Activated CD8-positive, alpha-beta memory T cell treated with anti-CD3 and anti-CD28 coated beads for 4 hours (primary cell): ENCODE measurements at places on chromosomes 16 and 17.

- no peak for DNase-seq
These were observed 7.2 kb upstream of the C17orf78 start for GRCh38 chr17:37368577-37368976.

DNA sequence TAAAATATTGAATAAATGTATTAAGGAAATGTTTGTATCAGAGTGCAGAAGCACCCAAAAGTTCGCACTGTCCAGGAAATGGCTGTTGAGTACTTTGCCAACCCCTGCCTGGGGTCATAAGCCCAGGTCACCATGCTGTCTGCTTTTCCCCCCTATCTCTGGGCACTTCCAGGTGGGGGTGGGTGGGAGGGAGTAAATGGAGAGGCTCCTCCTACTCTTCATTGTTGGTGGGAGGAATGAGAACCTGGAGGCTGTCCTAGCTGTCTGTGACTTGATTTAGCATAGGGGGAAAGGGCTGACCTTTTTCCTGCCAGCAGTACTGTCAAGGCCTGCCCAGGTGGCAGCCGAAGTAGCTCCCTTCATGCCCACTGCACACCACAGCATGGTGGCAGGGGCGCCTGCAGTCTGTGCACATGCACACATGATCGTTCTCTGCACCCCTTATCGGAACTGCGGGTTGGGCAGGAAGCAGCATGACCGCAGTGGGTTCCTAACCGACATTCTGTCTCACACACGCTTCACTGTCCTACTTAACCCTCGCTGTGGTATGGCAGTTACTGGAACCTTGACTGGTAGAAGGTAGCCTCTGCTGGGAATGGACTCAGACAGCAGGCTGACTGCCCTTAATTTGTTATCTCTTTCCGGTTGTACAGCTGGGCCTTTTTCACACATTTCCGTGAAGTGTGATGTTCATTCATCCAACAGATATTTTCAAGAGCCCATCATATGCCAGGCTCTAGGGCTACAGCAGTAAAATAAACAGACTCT is 41.5 kb downstream of the LDHD start:
- DNase-seq, result peak; percentile 57

- no peak for DNase-seq
These were observed 20.4 kb downstream of the NLRC5 start for GRCh38 chr16:57009643-57010170.

- peak; percentile 60 for DNase-seq
These were observed 1.7 kb downstream of the SPHK1 start for GRCh38 chr17:76385892-76386786.

- DNase-seq, result no peak
These were observed 5.0 kb downstream of the ARMC7 start for GRCh38 chr17:75114552-75115314.

- peak; percentile 51 for DNase-seq
These were observed 11.8 kb downstream of the CSF3 start for GRCh38 chr17:40026816-40027613.

- no peak for DNase-seq
These were observed 2.0 kb downstream of the SLC46A1 start for GRCh38 chr17:28404007-28404406.

GRCh38 chr16:6682142-6682811 is 650.4 kb upstream of the RBFOX1 start:
- DNase-seq, result no peak

- DNase-seq, result no peak
These were observed 973 bp downstream of the SLC7A6 start for GRCh38 chr16:68265078-68265920.

DNA sequence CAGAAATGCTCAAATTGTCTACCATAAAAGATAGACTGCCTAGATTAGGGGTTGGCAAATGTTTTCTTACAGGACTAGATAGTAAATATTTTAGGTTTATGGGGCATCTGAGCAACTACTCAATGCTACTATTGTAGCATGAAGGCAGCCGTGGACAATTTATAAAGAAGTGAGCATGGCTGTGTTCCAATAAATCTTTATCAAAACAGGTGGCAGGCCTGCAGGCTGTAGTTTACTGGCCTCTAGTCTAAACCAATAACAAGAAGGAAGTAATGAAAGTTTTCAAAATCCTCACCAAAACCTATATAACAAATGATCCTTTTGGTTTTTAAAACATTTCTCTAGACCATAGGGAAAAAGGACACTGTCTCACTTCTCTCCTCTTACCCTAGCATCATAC is 105.2 kb downstream of the PRKCB start:
- no peak for DNase-seq

- DNase-seq, result no peak
These were observed 755.4 kb downstream of the KCNJ2 start for GRCh38 chr17:70924776-70925175.

GRCh38 chr16:25052530-25052929 is 37.4 kb upstream of the ARHGAP17 start:
- DNase-seq, result no peak

- DNase-seq, result no peak
These were observed 1019.2 kb downstream of the CDH11 start for GRCh38 chr16:64102654-64103053.

DNA sequence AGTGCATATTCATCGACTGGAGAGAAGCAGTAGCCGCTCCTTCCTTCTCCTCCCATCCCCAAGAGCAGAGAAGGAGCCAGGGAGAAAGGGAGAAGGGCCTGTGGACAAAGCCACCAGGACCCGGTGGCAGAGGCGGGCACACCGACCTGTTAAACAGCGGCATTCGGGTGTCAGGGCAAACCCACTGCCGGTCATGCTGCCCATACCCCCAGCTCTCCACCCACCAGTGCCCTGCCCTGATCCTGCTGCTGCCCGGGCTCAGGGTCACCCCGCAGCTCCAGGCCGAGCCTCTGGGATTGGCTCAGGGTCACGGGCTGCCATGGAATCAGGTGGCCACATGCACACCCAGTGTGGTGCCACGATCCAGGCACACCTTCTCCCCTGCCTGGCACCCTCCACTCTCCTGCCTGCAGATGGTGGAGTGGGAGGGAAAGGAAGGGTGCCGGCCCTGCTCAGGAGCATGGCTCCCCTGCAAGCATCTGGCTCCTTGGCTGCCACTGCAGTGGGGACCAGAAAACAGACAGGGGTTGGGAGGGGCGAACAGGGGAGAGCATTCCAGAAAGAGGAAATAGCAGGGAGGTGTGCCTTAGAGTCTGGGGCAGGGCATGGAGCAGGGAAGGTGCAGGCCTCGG is 18.3 kb upstream of the RASD1 start:
- no peak for DNase-seq

DNA sequence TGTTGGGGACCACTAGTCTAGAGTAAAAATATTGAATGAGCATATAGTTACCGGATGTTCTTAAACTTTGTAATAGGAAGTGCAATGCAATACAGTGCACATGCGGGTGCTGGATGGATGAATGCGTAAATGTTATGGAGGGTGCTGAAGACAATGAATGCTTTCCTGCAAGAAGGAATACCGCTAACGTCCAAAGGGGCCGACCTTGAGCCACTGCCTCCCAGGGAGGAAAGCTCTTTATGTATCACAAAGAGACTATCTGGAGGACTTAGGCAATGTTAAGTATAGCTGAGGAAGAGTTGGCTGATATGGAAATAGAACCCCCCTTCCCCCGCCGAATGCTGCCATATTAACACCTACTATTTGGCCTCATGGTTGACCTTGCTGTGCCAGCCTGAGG is 27.5 kb upstream of the SHCBP1 start:
- no peak for DNase-seq

DNA sequence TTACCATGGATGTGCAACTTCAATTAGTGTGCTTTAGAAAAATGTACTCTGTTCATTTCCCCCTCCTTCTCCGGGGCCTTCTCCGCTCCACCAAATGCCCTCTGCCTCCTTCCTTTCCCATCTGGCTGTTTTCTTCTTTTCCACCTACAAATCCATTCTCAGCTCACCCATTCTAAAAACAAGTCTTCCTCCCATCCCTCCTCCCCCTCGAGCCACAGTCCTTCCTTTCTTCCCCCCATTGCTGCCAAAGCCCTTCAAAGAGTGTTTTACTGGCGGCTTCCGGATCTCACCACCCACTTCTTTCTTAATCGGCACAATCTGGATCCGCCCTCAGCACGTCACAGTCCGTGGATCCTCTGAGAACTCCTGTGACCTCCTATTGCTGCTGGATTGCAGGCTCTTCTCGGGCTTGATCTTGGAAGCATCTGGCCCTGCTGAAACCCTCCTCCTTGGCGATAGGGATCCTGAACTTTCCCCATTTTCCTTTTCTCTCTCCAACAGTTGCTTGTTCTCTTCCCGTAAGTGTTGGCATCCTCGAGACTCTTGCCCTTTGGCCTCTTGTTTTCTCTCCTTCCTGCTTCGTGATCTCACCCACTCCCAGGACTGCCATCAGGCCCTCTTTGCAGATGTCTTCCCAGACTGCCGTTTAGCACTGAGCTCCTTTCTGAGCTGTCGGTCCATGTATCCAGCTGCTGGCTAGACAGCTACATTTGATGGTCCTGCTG is 36.0 kb upstream of the FBXO47 start:
- DNase-seq, result peak; percentile 9

DNA sequence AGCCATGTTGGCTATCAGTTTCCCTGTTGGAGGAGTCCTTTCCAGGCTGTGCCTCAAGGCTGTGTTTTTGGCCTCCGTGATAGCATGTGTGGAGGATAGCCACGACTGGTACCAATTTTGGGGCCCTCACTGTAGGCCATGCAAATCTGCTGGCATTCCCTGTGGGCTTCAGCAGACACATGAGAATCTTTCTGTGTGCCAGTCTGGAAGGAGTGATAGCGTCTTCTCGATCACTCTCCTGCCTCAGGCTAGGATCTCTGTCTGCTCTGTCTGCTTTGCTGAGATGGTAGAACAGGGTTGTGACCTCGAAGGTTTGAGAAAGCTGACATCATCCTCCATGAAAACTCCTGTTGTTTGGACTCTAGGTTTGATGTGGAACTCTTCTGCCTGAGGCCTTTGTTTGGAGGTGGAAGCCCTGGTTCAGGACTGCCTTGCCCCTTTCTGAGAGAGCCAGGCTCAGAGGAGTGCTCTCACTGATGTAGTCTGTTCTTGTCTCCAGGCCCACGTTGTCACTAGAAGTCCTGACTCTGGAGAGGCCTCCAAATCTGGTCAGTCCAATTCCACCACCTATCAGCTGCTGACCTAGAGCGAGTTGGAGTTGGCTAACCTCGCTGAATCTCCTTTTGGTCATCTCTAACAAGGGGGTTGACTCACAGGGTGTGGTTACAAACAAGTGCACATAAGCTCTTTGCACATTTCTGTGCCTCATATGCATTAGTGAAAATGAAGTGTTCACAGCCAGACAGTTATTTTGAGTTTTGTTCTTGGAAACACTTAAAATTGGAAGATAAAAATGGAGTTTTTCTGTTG is 12.1 kb upstream of the EDC4 start:
- DNase-seq, result no peak

GRCh38 chr16:540645-541340 is 13.3 kb downstream of the CAPN15 start:
- no peak for DNase-seq

DNA sequence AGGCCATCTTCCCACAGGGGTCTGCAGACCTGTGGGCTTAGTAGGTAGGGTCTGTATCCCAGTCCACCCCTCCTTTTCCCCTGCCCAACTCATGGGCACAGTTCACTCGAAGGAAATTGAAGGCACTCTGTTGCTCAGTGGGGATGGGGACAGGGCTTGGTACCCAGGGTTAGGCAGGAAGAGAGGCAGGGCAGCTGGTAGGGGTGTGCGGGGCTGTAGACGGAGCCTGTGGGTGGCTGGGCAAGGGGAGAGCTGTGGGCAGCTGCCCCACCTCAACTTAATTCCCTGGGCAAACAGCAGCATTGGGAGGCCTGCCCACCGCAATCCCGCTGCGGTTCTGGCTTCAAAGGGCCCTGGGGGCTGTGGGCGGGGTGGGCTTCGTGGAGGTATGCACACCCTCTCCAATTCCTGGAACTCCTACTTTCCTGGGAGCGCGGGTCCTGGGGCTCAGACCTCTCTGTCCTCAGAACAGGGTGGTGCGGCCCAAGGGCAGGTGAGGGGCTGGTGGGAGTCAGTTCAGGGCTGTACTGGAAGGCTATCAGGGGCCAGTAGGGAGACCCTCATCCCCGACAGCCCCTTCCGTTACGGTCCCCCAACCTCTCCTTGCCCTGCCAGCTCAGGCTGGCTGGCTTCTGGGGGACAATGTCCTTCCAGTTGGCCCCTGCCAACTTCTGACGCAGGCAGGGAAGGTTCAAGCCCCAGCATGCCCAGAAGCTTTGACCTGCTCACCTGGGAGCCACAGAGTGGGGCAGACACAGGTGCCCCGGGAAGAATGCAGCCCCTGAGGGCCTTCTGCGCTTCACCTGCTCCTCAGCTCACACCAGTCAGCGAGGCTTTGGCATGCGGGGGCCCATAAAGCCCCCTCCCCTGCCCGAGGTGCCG is 9.1 kb downstream of the FOXJ1 start:
- no peak for DNase-seq

DNA sequence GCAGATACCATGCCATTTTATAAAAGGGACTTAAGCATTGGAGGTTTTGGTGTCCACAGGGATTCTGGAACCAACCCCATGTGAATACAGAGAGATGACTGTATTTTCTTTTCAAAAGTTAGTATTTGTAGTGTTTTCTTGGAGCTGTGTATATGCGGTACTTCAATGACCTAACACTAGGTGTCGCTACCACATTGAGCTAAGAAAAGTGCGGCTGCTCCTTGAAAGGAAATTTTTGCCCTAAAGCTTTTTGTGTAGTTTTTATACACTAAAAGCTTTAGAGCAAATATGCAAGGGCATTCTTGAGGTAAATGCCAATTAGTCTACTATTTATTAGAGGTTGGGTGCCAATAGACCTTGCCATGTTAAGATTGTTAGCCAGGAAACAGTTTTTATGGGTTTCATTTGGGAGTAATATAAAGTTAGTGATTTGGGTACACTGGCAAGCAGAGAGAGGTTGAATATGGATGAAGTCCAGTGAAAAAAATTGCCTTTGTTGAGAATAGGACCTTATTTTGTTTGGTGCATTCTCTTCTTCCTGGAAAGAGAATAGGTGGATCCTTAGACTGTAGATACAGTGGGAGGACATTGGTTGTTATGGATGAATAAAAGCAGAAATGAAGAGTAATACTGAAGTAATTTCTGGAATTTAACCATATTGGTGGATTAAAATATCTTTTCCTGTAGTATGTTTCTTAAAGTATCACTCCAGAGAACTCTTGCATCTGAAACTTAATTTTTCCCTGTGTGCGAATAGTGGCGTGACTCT is 43.3 kb downstream of the BCAS3 start:
- no peak for DNase-seq

DNA sequence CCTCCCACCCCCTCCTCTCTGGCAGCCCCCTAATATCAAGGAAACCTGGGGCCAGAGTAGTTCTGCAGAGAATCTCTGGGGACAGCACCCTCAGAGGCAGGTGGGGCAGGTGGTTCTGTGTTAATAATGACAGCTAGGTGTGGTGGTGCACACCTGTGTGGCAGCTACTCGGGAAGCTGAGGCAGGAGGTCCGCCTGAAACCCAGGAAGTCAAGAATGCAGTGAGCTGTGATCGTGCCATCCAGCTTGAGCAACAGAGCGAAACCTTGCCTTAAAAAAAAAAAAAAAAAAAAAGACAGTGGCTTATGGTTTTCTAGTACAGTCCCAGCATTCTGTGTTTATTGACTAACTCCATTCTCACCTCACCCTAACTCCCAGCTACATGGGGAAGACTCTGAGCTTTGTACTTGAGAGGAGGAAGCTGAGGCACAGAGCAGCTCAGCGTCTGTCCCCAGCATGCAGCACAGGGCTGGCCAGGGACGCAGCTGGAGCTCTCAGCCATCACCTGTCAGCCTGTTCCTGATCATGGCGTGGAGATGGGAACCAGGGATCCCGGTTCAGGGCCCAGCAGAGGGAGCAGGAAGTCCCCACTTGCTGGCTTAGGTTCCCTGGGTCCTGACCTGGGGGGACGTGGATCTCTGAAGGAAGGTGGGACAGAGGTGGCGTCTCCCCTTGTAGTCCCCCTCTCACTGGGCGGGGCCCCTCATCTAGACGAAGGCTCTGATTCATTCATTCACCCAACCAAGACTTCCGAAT is 6.1 kb downstream of the DBNDD1 start:
- no peak for DNase-seq
